ENCODE measurements at places on chromosomes 6 and 20.

DNA sequence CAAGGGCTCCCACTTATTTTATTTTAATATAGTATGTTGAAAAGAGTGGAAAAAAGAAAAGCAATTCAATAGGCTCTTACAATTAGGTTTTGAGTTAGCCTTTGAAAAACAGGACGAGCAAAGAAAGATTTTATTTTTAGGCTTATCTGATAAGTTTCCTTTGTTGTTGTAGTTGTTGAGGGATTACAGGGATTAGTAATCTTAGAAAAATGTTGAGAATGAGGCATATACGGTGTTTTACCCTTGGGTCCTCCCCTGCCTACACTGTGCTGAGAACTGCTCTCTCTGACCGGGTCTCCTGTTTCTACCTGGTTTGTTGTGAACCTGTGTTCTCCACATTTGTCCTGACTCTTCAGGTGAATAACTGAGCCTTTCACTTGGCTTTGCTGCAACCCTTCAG lies 16.7 kb downstream of the TRAPPC3L start:
- no peak for DNase-seq

DNA sequence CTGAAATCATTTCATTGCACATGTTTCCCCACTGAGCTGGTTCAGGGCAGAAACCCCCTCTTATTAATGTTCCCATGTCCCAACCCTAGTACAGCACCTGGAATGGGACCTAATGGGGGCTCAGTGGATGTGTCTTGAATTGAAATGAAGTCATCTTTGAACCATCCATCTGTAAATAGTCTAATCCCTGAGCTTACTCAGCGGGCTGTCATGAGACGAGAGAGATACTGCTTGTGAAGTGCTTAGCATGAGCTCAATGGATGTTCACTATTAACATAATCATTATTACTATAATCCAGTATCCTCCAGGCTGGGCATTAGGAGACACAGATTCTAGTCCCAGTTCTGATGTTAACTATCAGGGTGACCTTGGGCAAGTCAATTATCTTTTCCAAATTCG lies 106.6 kb upstream of the LRFN2 start:
- no peak for DNase-seq

- no peak for DNase-seq
Measured at GRCh38 chr20:12573442-12573841, 435.3 kb upstream of the SPTLC3 start.

DNA sequence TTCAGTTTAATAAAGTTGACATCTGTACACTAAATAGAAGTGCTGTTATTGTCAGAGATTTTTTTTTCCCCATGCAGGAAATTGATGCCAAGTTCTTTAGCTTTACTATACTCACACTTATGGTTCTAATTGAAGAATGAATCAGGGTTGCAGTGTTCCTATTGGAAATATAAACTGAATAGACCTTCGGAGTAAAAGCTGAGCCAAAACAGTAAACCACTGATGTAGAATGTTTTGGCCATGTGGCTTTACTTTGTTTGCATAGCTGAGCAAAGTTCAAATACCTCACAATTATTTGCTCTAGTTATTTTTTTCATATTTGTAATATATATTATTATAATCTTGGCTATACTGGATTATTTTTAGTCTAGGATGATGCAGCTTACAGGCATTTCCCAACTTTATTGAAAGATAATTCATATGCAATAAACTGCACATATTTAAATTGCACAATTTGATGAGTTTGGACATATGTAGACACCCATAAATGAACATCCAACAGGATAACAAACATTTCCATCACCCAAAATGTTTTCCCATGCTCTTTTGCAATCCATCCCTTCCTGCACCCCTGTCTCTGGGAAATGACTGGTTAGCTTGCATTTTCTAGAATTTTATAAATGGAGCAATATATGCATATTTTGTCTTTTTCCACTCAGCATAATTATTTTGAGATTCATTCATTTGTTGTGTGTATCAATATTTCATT lies 105.8 kb upstream of the NOX3 start:
- DNase-seq, result no peak

- DNase-seq, result no peak
Measured at GRCh38 chr20:53163486-53163885, 191.3 kb downstream of the TSHZ2 start.

DNA sequence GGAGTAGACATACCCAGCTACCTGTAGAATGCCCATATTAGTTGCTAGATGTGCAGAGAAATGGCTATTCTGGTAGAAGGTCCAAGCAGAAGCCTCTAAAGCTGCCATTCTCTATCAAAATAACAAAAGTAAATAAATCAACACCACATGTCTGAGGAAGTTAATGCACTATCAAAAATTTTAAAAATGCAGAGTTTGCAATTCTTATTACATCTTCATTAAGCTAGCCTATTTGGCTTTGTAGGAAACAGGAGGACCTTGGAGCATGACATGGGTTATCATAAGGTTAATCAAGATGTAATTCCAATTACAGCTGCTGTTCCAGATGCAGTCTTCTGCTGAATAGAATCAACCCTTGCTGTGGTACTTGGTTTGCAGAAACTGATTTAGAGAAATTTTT lies 188.4 kb downstream of the TBX18 start:
- DNase-seq, result no peak
